ENCODE measurements at places on chromosomes 4 and X.

DNA sequence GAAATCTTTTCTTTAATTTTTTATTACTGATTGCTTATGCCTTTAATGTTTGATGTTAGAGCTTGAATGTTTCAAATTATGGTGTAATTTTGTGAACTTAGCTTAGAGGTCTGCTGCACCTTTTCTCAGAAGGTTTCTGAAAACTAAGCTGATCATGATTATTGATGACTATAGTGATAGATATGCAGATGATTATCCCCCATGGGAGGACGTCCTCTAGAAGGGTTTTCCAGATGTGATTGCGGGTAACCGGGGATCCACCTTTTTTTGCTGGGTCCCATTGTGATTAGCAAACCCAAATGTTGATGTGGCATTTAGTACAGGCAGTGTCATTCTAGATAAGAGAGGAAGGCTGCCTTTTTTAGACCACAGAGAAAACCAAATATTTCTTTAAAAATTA is 272.9 kb downstream of the FBXO8 start:
- no peak for DNase-seq

GRCh38 chr4:40731361-40731760 is 18.4 kb upstream of the NSUN7 start:
- no peak for DNase-seq

- DNase-seq = no peak
These were observed 5.2 kb downstream of the PNMA5 start for GRCh38 chrX:152988536-152989291.

GRCh38 chr4:186900984-186901383 is 177.3 kb upstream of the FAT1 start:
- DNase-seq = no peak

DNA sequence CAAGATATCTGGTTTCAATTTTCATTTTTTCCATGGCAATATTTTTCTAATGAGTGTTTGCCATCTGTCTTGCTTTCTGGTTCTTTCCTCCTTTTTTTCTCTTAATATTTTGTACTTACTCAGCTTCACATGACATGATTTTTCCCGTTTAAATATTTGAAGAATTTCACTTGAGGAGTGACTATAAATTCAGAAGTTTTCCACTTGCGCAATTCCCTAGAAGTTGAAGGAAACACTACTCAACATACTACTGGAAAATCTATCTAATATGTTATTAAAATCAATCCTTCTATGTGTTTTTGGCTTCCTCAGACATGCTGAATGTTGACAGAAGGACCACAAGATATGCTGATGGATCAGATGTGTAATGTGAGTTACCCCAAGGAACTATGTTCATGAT is 36.8 kb upstream of the BANK1 start:
- DNase-seq = no peak

GRCh38 chr4:190121759-190122158 is 51.8 kb upstream of the DUX4 start:
- no peak for DNase-seq

GRCh38 chr4:42478946-42479345 is 81.7 kb downstream of the SHISA3 start:
- DNase-seq = no peak

- peak; percentile 88 for DNase-seq
These were observed at the start of gene KIAA0232 for GRCh38 chr4:6782147-6782845. Gene KIAA0232 (plus strand): TSS chr4:6782727. CDS start chr4:6824454, 41,727 bp downstream.

DNA sequence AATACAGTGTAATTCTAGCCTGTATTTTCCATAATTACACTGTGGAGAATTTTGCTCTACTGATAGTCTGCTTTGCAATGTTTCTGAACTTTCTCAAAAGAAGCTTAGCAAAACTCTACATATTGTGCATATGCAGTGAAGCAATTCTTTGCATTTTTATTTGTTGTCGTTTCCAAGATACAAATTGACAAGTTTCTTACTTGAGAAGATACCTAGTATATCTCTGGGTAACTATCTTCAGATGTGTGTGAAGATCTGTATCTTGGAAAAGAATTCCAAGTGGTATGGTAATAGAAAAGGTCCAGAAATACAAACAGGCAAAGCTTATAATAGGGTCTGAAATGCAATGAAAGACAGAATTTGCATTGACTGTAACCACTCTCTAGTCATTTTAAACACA is 1119.8 kb upstream of the INTU start:
- no peak for DNase-seq

All from stimulated activated CD8-positive, alpha-beta memory T cell treated with anti-CD3 and anti-CD28 coated beads, Interleukin-12 subunit alpha, Interleukin-12 subunit beta, amount 100 ng/mL, for 4 hours (primary cell).